ENCODE measurements at places on chromosomes 6 and 20. TPM values are rescaled to one million over a fixed set of nuclear protein-coding genes. Genes with fewer than 3 reads are reported as not detected.

GRCh38 chr6:148818939-148819575, 72.2 kb downstream of the UST start:
- DNase-seq: no peak

Gene HCRTR2
- total RNA-seq: not detected

DNA sequence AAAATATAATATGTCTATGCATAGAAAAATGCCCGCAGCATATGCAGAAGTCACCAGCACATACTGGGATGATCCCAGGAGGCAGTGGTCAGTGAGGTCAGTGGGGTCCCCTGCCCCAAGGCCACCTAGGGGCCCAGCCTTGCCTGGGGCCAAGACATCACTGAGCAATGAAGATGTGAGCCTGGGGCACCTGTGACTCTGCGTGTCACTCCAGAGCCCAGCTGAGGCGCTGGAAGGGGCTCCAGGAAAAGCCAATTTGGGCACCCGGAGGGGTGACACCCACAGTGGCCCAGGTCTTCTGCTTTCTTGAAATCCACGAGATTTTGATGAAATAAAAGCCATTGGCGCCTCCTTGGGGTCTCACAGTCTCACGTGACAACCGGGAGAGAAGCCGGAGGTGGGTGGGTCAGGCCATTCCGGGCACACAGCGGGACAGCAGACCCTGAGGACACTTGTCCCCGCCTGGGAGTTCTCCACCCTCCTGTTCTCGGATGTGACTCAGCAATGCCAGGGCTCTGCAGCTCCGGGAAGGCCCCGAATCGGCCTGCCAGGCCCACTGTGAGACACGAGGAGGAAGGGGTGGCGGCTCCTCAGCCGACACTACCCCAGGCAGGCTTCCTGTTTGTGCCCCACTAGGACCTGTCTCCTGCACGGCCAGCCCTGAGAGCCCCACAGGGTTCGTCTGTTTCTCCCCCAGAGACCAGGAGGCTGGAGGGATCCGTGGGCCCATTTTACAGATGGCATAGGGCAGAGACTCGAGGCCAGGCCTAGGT, 24.4 kb upstream of the SLCO4A1 start:
- DNase-seq: no peak

- no peak for DNase-seq
Measured at GRCh38 chr6:818196-818595, 125.3 kb upstream of the EXOC2 start.

DNA sequence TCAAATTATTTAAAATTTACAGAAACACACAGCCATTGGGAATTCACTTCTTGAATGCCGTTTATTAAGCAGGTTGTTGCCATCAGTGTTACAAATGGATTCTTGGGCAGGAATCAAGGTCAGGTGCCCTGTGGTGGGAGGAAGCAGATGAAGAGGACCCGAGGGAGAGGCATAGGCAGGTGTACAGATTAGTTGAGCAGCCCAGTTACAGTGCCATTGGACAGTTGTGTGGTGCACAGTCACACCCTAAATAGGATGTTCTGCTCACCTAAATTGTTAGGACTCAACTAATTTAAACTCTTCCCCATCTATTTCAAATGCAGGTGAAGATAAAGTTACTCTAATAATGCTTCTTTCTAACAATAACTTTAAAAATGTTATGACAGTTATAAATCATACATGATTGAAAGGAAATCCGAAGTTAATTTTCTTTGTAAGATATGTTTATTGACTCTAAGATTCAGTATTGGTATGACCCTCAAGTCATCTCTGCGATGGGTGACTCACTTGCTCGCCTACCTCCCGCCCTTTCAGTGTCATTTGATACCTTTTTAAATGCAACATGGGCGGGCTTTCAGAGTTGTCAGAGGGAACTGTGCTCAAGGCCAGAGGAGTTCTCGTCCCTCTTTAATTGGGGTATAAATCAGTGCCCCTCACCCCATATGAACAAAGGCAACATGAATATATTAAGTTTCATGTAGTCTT, 35.1 kb downstream of the DSE start:
- no peak for DNase-seq

Gene BPIFA1
- total RNA-seq: 59.6 TPM

Gene MYT1
- not detected for total RNA-seq

DNA sequence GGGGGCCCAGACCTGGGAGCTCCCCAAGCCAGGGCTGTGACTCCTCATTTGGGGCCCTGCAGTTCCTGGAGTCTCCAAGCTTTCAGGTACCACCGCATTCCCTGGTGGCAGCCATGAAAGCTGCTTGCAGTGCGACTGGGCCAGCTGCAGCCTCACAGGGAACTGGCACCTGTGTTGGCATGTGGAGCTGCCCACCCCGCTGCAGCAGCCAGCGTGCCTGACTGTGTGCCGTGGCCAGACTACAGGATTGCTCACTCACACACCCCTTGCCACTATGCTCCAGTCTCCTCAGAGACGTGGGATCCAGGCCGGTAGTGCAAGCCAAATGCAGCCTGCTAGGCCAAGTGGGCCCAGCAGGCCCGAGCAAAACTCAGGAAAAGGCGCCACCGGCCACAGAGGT, 450.7 kb downstream of the COL12A1 start:
- no peak for DNase-seq

GRCh38 chr6:80733641-80734040, 627.2 kb downstream of the BCKDHB start:
- no peak for DNase-seq

Gene C20orf144
- not detected for total RNA-seq

- no peak for DNase-seq
Measured at GRCh38 chr6:3557336-3557735, 100.5 kb upstream of the SLC22A23 start.

DNA sequence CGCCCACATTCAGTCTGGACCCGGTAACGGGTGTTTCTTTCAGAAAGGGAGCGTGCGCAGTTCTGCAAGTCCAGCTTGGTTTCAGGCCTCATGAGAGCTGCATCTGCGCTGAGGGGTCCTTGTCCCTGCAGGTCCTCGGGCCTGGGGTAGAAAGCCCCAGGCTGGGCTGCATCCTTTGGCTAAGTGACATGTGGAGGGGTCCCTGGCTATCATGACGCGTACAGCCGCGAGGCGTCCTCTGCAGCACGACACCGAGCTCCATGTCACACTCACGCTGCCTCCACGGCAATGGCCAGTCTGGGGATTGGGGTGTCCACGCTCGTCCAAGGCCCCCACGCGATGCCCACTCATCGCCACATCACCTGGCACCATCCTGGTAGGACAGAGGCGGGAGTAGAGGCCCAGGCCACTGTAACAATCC, 1.7 kb upstream of the KIF25 start:
- DNase-seq: no peak

DNA sequence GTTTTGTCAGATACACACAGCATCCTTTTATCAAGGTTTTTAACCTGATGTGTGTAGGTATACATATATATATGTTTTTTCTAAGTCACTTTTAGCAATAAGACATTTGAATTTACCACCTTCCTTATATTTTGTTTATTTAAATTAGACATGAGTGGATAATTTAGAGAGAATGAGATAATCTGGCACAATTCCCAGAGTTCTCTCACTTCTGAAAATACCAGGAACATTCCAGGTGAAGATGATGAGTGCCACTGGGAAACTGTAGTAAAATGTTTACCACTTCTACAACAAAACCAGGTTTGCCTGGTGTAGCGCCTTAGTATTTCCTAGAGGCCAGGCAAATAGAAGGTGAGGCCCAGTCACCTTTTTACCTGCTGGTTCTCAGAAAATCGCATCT, 189.5 kb downstream of the TMEM242 start:
- no peak for DNase-seq

DNA sequence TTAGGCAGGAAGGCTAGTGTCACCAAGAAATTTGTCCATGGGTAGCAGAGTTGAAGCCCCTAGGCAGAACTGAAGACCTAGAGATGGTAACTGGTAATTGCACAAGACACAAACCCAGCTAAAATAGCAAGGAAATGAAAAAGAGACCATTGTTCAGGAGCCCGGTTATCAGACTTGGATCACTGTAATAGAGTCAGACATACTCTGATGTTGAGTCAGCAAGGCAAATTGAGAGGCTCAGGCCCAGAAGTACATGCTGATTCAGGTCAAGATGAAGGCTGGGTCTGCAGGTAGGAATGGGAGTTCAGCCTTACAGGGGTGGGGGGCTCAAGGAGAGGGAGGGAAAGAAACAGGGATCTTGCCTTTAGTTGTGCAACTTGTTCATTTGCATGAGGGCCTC, 6.5 kb upstream of the TMEM242 start:
- DNase-seq: no peak

DNA sequence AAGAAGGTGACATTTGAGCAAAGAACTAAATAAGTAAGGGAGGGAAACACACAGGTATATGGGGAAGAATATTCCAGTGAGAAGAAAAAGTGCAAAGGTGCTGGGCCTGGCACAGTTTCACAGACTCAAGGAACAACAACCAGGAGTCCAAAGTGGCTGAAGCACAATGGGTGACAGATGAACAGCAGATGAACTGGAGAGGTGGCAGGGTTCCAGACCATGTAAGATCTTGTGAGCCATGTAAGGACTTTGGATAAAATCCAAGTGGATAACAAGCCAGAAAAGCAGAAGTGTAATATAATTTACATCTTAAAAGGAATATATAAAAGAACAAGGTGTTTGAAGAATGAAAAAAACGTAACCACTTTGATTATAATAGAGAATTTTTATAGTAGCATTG, 87.9 kb downstream of the MMS22L start:
- no peak for DNase-seq

DNA sequence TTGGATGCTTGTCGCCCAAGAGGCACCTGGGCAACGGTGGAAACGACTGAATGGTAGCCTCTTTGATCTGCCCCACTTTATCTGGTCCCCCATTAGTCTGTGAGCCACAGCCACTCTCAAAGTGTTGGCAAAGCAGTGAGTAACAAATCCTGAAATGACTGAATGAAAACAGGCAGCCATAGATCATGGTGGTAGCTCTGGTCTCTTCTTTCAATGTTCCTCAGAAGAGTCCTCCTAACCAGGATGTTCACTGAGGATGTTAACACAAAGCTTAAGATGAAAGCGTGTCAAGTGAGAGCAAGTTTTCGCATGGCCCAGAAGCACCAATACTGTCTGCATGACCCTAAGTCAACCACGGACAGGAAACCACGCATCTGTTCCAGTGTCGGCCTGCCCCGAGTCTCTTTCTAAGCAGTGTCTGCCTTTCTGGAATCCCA, 107.3 kb downstream of the IRF4 start:
- peak; percentile 34 for DNase-seq

- DNase-seq: no peak
Measured at GRCh38 chr6:162825597-162825996, 97.8 kb downstream of the PACRG start.

DNA sequence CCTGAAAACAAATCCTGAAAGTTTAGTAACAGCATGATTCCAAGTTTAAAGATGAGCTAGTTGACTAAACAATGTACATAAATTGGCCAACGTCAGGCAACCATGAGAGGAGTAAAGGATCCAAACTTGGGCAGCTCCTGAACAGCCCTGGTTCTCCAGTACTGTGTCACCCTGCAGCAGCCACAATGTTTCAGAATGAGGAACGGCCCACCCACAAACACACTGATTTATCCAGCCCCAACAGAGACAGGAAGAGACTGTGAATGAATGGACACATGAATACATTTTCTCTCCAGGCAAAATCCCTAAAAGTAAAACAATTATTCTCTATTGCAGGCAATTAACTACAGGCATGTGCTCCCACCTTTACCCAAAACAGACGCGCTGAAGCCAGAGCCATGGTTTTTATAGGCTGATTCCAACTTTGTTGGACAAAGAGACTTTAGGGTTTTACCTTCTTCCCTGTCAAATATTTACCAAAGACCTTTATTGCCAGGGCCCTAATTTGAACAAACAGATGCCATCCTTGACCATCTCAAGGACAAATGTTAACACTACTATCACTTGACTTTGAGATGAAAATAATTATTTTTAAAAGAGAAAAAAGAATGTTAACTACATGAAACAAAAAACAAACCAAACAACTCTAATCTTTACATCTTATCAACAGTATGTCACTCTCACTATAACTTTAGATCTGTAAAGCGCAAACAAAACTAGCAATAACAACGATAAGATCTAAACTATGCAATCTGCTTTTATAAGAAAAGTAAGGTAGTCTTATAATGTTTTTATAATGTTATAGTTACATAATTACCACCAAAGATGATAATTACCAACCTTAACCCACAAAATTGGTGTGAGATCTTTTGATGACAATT, 22.9 kb downstream of the CNKSR3 start:
- no peak for DNase-seq

DNA sequence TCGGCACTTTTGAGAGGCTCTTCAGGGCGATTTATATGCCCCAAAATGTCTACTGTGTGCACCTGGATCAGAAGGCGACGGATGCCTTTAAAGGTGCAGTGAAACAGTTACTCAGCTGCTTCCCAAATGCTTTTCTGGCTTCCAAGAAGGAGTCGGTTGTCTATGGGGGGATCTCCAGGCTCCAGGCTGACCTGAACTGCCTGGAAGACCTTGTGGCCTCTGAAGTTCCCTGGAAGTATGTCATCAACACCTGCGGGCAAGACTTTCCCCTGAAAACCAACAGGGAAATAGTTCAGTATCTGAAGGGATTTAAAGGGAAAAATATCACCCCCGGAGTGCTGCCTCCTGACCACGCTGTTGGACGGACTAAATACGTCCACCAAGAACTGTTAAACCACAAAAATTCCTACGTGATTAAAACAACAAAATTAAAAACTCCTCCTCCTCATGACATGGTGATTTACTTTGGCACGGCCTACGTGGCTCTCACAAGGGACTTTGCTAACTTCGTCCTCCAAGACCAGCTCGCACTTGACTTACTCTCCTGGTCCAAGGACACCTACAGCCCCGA, 8.2 kb downstream of the GCNT2 start:
- no peak for DNase-seq

GRCh38 chr6:168736039-168736438, 295.1 kb downstream of the SMOC2 start:
- no peak for DNase-seq

DNA sequence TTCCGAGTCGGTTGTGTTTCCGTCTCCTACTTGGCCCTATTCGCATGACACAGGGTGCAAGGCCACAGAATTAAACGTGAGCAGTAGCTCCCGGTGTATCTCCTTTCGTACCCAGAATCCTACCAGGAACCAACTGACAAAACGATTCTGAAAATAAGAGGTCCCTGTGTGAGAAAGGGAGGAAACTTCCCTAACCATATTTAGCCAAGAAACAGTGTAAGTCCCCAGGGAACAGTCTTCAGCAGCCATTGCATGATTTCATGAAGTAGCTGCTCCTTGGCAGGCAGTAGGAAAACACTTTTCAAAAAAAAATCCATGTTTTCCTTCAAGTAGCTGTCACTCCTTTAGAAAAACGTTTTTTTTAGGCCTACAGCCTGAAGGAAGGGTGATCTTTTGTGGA, 46.9 kb downstream of the PDE10A start:
- peak; percentile 46 for DNase-seq

- DNase-seq: peak; percentile 84
Measured at GRCh38 chr6:42030585-42031506, 19.5 kb upstream of the TAF8 start.

All from lung (tissue), 17 donors.